ENCODE measurements at places on chromosomes 12 and 14.

GRCh38 chr12:7934091-7934888 lies 1.7 kb downstream of the SLC2A3 start:
- DNase-seq = no peak

GRCh38 chr14:37428954-37429353 lies 166.1 kb downstream of the FOXA1 start:
- no peak for DNase-seq

DNA sequence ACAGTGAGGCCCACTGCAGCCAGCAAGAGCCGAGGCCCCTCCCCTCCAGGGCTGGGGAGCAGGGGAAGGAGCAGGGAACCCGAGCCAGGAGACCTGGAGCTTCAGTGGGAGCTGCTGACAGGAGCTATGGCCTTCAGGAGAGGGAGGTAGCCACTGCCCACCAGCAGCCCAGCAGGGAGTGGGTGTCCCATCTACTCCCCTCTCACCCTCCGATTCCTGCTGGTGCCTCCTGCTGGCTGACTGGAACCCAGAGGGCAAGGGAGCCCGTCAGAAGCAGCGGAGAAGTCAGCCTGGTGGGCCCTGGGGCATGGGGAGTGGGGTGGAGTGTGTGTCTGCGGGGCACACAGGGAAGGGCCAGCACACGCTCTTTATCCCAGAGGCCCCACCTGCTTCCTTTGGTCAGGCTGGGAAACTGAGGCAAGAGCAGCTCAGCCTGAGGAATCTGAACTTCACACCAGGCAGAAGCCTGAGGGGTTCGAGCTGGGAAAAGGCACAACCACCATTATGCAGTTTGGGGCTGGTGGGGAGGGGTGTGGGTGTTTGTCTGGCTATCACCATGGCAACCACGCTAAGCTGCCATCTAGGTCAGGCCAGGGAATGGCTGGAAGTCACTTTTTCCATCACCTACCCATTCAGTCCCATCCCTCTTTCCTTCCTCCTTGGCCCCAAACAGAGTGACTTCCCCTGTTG lies 36.8 kb upstream of the PLEKHG6 start:
- no peak for DNase-seq

- peak; percentile 51 for DNase-seq
Measured at GRCh38 chr12:56007564-56008559, 10.8 kb downstream of the SUOX start.

DNA sequence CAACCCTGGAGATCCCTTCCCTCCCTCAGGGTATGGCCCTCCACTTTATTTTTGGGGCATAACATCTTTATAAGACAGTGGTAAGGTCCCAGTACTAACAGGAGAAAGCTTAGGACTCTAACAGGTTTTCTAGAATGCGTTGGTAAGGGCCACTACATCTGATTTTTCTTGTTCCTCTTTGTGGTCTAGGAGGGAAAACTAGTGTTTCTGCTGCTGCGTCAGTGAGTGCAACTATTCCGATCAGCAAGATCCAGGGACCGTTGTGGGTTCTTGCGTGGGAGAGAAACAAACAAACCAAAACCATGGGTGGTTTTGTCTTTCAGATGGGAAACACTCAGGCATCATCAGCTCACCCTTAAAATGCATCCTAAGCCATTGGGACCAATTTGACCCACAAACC lies 123.6 kb upstream of the SLC16A7 start:
- DNase-seq = no peak

GRCh38 chr12:95037906-95038305 lies 34.4 kb upstream of the NDUFA12 start:
- DNase-seq = no peak

DNA sequence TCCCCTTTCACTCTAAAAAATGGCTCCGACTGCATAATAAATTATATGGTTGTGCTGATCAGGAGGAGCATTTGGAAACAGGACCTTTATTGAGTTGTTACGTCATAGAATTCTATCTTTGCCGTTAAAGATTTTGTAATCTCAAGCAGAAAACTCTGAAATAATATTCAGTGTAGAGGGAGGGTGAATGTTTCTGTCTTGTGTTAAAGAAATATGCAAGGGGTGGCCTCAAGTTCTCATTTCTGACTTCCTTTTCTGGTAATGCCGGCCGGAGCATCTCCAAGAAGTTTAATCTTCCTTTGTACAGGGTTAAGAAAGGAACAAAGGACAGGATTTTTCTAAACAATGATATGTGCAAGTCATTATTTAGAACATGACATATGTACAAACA lies 165.1 kb downstream of the SLC38A4 start:
- no peak for DNase-seq

DNA sequence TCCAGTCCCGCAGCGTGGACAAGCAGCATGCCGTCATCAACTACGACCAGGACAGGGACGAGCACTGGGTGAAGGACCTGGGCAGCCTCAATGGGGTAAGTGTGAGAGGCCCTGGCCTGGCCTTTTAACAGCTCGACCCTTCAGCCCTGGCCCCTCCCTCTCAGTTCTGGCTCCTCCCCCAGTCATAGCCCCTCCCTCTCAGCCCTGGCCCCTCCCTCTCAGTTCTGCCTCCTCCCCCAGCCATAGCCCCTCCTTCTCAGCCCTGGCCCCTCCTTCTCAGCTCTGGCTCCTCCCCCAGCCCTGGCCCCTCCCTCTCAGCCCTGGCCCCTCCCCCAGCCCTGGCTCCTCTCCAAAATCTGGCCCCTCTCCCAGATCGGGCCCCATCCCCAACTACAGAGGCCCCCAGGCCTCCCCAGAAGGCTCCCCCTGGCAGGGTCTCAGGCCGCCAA lies 11.2 kb downstream of the CEP170B start:
- no peak for DNase-seq

DNA sequence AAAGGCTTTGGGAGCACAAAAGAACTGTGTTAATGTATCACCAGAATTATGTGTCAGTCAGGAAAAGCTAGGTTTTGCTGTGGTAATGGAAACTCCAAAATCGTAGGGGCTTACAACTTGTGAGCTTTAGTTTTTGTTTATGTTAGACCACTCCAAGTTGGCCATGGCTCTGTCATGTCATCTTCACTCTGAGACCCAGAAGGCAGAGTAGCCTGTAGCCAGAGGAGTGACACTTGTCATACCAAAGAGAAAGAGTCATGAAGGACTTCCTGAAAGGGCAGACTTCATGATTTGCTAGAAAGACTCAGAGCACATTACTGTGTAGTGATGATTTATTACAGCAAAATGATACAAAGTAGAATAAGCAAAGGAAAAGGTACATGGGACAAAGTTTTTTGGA lies 133.6 kb upstream of the SSTR1 start:
- no peak for DNase-seq

GRCh38 chr14:67763158-67763822 lies 53.1 kb downstream of the ZFYVE26 start:
- DNase-seq = no peak

DNA sequence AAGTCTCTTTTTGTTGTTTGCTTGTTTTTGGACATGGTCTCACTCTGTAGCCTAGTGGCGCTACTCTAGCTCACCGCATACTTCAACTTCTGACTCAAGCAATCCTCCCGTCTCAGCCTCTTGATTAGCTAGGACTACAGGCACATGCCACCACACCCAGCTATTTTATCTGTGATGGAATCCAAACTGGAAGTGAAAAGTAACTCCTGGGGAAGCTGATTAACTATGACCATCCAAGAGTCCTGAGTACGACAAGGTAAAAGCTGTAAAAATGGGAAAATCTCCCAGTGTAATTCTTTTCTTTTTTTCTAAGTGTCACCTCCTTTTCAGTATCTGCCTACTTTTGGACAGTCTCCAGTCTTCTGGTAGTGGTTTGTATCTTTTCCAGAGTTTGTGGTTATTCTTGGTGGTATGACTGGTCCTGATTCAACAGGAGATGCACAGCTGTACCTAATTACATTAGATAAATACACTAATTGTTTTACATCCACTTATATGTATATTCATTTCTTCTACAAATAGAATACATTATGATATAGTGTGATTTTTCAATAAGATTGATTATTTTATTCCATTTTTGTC lies 97.8 kb downstream of the SLC6A15 start:
- DNase-seq = no peak

GRCh38 chr12:61750604-61751003 lies 509.6 kb upstream of the USP15 start:
- DNase-seq = no peak

- DNase-seq = no peak
Measured at GRCh38 chr12:93085383-93086287, 156.5 kb upstream of the EEA1 start.

- no peak for DNase-seq
Measured at GRCh38 chr12:52285851-52286530, 5.3 kb downstream of the KRT81 start.

GRCh38 chr12:100266585-100266834 lies 369 bp downstream of the DEPDC4 start:
- DNase-seq = no peak

GRCh38 chr12:16520328-16520727 lies 85.6 kb downstream of the LMO3 start:
- DNase-seq = no peak

- no peak for DNase-seq
Measured at GRCh38 chr14:24915403-24915921, 134.5 kb downstream of the STXBP6 start.

- DNase-seq = no peak
Measured at GRCh38 chr12:94560431-94561221, 89.7 kb downstream of the TMCC3 start.

- no peak for DNase-seq
Measured at GRCh38 chr14:34956931-34957330, 25.9 kb upstream of the SRP54 start.

GRCh38 chr14:65170768-65171507 lies 68.6 kb upstream of the MAX start:
- DNase-seq = no peak

DNA sequence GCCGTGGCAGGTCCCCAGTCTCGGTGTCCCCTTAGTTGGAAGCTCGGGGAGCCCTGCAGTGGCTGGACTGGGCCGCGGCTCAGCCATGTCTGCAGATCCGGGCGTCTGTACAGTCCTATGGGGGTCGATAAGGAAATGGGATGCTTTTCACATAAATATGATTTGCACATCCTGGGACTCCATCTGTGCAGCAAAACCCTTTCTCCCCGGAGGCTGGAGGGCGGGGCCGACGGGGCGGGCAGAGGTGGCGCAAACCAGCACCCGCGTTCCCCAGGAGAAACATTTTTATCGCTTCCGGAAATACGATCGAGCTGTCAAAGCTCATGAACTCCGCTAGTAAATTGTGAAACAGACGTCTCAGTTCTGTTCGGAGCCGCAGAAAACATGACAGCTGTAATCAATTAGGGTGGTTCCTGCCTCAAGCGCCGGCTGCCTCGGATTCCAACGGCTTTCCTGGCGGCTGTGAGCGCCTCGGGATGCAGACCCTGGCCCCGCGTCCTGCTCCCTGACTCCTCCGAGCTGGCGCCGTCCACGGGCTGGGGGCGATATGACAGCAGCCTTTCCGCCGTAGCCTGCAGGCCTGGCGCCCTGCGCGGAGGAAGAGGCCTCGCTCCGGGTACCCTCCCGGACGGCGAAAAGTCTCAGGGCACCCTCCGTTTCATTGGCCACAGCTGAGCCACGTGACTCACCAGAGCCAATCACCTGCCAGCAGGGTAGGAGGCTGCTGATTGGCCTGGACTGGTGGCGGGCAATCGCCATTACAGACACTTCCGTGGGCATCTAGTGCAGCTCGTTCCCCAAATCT lies 23.0 kb downstream of the DIO3 start:
- DNase-seq = no peak

DNA sequence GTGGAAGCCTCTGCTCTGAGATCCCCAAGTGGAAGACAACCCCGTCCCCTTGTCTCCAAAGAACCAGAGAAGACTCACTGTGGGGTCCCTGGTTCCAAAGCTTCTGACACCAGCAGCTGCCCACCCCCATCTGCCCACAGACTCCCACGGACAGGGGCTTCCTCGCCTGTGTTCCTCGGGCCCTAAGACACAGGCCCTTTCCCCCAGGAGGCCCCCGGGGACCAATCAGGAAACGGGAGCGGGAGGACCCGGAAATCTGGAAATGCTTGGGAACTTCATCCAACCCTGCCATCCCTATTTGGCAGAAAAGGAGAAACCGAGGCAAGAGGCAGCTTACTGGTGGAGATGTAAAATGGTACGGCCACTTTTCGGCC lies 113.1 kb downstream of the NCOR2 start:
- DNase-seq = no peak

DNA sequence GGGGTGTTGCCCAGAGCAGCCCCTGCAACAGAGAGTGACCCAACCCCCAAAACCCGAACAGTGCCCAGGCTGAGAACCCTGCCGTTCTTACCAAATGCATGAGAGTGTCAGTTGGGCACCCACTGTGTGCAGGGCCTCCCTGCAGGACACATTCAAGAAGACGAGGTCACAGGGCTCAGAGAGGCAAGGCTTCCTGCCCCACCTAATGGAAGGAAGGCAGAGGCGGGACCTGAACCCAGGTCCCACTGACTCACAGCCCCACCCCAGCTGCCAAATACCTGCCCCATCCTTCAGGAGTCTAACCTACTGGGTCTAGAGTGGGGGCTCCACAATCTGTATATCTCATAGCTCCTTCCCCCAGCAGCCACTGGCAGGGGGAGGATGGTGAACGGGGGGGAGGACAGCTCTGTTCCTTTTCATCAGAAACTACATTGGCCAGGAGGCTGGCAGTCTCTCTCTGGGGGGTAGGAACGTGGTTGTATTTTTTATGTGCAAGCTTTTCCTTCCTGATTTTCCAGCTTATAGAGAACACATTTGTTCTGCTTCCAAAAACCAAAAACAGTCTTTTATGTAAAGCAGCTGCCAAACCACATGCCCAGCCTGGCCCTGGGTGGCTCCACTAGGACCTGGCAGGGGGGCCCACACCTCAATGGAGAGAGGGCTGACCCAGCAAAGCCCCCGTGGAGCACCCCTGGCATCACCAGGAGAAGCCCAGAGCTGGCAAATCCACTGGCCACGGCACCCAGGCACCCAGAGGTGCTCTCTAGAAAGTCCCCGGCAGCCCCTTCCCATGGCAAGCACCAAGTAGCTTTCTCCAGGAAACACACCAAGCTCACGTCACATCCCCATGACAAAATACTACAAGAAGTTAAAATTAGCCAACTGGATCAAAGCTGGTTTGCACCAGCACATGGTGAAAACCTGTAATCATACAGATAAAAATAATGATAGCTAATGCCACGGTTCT lies 17.0 kb downstream of the NCOR2 start:
- no peak for DNase-seq

GRCh38 chr14:53316504-53316903 lies 163.4 kb upstream of the DDHD1 start:
- no peak for DNase-seq

DNA sequence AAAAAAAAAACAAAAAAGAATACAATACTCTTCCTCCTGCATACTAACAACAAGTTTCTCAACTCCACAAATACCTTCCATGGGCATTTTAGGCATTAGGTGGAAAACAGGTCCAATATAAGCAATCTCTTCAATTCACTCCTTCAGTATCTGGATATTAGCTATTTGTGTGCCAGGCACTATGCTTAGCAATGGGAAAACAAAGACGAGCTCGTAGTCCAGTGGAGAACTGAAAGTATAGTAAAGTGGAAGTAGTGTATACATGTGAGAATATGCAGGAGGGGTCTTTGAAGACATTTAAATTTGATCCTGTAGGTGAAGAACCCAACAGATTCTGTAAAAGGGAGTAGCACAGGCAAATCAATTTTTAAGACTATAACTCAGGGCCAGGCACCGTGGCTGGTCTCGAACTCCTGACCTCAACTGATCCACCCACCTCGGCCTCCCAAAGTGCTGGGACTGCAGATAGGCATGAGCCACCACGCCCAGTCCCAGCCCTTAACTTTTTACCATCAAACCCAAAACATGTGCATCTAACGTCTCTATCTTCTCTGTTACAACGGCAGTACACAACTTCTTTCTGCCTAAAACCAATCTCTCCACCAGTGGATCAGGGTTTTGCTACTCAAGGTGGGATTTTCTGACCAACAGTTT lies 10.6 kb downstream of the HECTD1 start:
- no peak for DNase-seq

All from stimulated activated CD4-positive, alpha-beta T cell treated with anti-CD3 and anti-CD28 coated beads, TNF-alpha, amount 100 ng/mL, for 1 hour (primary cell).